Right renal pelvis (tissue), 4 donors: ENCODE measurements at places on chromosomes 4 and X.

- no peak for DNase-seq
Observed at GRCh38 chrX:51894697-51895336, 1.4 kb downstream of the MAGED1 start.

DNA sequence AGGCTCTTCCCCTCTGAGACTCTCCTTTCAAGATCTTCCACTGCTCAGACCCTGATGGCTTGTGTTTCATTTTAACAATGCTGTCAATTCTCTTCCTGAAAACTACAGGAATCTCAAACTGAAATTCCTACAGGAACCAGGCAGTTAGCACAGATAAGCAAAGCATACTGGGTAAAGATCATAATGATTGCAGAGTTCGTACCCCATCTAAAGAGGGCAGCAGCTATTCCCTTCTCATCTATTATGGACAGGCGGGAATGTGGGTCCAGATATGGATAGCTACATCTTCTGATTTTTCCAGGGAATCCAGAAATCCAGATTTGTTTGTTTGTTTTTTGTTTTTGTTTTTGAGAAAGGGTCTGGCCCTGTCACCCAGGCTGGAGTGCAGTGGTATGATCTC, 83.8 kb downstream of the STARD8 start:
- no peak for DNase-seq

DNA sequence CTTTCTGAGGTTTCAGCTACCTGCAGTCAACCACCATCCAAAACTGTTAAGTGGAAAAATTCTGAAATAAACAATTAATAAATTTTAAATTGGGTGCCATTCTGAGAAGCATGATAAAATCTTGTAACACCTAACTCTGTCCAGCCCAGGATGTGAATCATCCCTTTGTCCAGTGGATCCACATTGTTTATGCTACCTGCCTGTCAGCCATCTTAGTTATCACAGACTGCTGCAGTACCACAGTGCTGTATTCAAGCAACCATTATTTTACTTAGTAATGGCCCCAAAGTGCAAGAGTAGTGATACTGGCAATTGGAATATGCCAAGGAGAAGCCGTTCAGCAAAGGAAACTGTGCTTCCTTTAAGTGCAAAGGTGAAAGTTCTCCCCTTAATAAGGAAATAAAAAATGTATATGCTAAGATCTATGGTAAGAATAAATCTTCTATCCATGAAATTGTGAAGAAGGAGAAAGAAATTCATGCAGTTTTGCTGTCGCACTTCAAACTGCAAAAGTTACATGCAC, 20.6 kb downstream of the CAMK2D start:
- no peak for DNase-seq

- no peak for DNase-seq
Observed at GRCh38 chr4:138977524-138977923, 38.1 kb upstream of the NOCT start.

GRCh38 chrX:11944501-11944900, 186.5 kb downstream of the MSL3 start:
- DNase-seq: no peak

- DNase-seq: no peak
Observed at GRCh38 chr4:175422331-175422730, 389.7 kb downstream of the GPM6A start.

GRCh38 chr4:37994569-37994968, 34.4 kb downstream of the PTTG2 start:
- no peak for DNase-seq

DNA sequence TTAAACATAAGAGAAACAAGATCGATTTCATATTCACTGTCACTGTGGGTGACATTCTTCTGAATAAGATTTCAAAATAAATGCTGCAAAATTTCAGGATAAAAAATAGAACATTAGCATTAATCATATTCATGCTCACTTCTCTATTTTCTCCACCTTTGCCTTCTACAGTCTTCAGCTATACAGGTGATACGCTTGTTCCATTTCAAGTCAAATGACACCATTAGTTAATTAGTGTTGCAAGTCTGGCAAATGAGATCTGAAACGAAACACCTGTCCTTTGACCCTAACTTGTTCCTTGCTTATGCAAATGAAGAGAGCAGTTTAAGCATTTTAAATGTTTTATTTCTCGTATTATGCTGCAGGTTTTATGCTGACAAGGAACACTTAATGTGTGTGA, 667.5 kb upstream of the MAGEB2 start:
- no peak for DNase-seq

GRCh38 chr4:8409264-8410065, 31.1 kb downstream of the ACOX3 start:
- no peak for DNase-seq

GRCh38 chr4:54400802-54401201, 171.7 kb downstream of the PDGFRA start:
- no peak for DNase-seq

- DNase-seq: no peak
Observed at GRCh38 chr4:48139691-48140090, 5.6 kb upstream of the TXK start.

DNA sequence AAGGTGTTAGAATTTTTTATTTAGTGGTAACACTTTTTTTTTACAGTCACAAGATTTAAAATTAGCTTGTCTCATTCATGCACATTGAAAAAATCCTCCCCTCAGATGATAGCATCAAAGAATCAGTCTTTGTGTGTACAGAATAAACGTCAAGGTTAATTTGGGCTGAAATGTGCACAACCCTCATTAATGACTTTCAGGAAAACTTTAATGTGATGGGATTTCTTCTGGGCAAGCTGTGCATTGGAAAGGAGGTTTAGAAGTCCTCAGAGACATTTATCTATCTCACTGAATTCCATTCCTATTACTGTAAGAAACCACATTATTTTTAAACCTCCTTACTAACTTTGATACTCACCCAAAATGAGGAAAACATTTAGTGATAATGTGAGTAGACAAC, 88.2 kb upstream of the TECRL start:
- no peak for DNase-seq

DNA sequence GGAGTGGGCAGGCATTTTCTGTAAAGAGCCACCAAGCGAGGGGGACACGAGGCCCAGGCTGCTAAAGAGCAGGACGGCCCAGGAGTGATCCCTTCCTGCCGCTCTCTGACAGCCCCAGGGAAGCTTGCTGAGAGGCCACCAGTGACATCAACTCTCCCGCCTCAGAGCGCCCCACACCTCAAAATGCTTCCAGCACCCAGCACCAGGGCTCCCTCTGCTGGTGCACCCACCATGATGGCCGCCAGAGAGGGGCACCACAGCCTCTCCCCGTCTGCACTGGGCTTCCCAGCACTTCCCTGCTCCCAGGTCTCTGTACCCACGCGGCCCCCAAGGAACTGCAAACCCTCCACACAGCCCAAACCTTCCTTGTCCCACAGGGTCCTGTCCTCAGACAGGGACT, 40.4 kb downstream of the GAK start:
- no peak for DNase-seq

- no peak for DNase-seq
Observed at GRCh38 chrX:101693476-101693875, 33.8 kb upstream of the ARMCX2 start.

DNA sequence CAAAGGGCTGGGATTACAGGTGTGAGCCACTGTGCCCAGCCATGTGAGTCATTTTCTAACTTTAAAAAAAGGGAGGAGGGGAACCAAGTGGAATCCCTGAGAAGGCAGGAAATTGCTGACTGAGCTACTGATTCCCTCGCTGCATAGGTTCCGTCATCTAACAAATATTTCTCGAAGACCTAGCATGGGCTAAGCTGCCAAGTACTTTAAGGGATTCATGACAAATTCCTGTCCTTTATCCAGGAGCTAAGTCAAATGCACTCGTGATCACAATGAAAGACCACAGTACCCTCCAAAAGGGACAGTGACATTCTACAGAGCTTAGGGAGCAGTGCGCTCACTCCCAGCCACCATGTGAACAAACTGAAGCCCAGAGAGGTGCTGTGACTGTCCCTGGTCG, 33.2 kb upstream of the MAN2B2 start:
- no peak for DNase-seq

GRCh38 chr4:101753721-101754120, 36.8 kb upstream of the BANK1 start:
- DNase-seq: no peak

DNA sequence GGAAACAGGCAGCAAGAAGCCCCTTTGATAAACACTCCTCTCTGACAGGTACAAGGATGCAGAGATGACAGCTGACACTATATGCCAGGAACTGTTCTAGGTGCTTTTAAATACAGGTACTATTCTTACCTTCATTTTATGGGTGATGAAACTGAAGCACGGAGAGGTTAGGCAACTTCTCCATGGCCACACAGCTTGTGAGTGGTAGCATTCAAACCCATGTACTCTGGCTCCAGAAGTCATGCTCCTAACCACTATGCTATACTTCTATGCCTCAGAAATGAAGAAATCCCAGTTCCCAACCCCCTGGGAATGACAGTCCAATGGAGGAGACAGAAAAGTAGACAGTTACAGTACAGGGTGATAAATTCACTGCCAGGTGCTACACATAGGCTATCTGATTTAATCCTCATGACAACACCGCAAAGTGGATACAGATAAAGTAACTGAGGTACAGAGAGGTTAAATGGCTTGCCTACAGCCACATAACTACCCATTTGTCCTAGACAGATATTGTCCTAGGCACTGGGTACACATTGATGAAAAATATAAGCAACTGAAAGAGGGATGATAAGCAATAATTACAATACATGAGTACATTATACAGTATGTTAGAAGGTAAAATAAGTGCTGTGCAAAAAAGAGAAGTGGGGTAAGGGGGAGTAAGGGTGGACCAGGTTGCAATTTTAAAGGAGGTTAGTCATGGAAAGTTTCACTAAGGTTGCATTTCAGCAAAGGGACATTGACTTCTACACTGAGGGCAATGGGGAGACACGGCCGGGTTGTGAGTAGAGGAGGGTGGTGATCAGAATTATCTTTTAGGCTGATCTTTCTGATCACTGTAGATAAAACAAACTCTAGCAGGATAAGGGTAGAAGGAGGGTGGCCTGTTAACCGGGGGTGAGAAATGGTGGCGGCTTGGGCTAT, 1.6 kb upstream of the F8 start:
- no peak for DNase-seq

DNA sequence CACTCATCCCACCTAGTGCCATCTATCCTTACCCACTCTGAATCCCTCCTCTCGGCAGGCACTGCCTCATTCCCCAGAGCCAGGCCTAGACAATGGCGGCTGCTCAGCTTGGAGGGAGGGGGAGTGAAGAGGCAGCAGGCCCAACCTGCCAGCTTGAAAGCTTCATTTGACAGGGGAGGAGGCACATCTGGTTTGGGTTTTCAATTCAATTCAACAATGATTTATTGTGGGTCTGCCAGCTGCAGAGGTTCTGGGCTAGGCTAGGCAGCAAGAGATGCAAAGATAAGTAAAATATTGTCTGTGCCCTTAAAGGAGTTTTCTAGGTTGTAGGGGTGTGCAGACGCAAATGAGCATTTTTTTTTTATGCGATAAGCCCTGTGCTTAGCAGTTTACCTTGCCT, 58.5 kb downstream of the RTL9 start:
- DNase-seq: no peak
